NCI-H1092 treated with DMSO at 0.1 percent for 48 hours (cell line): ENCODE measurements at places on chromosomes 13 and 19.

GRCh38 chr19:13024126-13024950 is 29.1 kb downstream of the NFIX start:
- DNase-seq: peak; percentile 66

DNA sequence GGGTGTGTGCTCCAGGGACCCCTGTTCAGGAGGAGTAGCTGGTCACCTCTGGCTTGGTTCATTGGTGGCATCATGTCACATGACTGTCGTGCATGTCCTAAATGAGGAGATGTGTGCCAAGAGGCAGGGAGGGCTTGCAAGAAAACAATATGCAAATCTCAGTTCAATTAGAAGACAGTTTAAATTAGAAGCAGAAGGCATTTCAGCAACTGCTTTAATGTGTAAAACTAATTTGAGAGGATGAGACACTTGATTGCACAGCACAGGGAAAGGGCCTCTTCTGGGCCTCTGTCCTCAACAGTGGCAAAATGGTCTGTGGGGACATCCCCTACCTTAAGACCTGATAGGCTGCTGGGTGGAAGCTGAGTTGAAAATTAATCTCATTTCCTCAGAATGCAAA is 54.6 kb downstream of the SPATA13 start:
- DNase-seq: no peak

DNA sequence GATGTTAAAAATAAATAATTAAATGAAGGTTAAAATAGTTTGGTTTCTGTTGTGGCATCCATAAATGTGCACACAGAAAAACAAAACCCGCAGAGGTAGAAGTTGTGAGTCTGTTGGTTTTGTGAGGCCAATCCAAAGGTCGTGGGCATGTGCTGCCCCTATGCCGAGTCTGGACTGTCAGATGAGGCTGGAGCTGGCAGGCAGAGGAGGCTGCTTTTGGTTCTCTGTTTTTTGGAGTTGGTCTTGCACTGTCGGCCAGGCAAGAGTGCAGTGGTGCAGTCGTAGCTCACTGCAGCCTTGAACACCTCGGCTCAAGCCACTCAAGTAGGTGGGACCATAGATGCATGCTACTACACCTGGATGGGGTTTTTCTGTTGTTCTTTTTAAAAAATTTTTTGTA is 43.7 kb downstream of the TSSK6 start:
- no peak for DNase-seq

- no peak for DNase-seq
Measured at GRCh38 chr19:10615429-10616023, 9.8 kb upstream of the SLC44A2 start.

DNA sequence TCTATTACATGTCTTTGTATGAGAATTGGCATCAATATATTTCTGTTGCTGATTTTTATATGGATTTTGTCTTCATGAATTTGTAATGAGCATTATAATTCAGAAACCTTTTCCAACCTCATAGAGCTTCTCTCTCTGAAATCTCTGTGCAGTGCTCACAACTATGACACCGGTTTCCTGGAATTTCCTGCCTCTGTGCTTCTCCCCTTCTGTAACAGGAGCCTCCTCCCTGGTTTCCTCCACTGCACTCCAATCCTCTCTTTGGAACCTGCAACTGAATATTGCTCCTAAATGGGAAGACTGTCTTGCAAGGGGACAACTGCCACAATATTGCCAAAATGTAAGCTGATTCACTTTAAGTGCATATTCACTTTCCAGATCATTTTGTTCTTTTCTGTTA is 1147.9 kb downstream of the UQCRFS1 start:
- DNase-seq: no peak

- no peak for DNase-seq
Measured at GRCh38 chr13:102657630-102658029, 37.2 kb downstream of the METTL21C start.

DNA sequence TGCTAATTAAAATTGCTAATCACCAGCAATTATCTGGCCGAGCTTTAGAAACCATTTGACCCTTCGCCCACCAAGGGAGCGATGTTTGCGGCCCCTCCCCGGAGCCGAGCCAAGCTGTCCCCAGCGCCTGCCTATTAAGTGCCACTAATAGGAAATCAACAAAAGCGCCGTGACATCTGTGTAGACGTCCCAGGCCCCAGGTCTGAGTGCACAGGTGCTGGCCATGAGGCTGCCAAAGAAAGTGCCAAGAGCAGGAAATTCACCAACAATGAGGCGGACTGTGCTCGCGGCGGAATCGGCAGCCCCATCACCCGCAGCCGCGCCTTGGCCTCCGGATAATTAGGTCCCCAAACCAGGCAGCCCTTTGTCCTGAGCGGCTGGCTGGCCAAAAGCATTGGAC is 44.5 kb upstream of the SPACA7 start:
- no peak for DNase-seq

DNA sequence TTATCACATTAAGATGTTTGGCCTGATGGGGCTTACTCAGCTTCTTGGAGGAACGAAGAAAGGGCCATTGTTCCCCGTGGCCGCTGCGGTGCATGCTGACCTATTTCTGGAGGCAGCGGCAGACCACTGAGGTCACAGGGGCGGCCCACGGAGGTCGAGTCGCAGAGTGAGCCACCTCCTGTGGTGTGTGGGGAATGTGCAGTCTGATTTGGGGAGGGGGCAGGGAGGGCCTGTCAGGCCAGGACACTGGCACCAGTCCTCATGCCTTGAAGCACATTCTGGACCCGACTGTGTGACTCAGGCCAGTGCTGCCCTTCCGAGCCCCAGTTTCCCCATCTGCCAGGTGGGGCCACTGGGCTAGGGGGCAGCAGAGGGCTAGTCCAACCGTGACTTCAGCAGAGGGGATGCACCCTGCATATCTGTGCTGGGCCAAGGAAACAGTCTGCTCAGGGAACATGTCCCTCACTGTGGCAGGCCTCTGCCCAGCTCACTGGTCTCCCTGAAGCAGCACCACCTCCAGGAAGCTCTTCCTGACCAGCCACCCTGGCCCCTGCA is 6.3 kb downstream of the SLC7A10 start:
- DNase-seq: no peak

- peak; percentile 84 for DNase-seq
Measured at GRCh38 chr19:1269478-1270212, 513 bp downstream of the CIRBP start.

GRCh38 chr13:102487330-102487729 is 85.5 kb upstream of the FGF14 start:
- peak; percentile 47 for DNase-seq

- peak; percentile 1 for DNase-seq
Measured at GRCh38 chr19:3783660-3784584, 2.3 kb downstream of the MATK start.

- DNase-seq: no peak
Measured at GRCh38 chr19:39679791-39680168, 24.1 kb downstream of the LGALS16 start.

GRCh38 chr19:46221981-46222610 is 7.4 kb upstream of the IGFL1 start:
- DNase-seq: no peak

DNA sequence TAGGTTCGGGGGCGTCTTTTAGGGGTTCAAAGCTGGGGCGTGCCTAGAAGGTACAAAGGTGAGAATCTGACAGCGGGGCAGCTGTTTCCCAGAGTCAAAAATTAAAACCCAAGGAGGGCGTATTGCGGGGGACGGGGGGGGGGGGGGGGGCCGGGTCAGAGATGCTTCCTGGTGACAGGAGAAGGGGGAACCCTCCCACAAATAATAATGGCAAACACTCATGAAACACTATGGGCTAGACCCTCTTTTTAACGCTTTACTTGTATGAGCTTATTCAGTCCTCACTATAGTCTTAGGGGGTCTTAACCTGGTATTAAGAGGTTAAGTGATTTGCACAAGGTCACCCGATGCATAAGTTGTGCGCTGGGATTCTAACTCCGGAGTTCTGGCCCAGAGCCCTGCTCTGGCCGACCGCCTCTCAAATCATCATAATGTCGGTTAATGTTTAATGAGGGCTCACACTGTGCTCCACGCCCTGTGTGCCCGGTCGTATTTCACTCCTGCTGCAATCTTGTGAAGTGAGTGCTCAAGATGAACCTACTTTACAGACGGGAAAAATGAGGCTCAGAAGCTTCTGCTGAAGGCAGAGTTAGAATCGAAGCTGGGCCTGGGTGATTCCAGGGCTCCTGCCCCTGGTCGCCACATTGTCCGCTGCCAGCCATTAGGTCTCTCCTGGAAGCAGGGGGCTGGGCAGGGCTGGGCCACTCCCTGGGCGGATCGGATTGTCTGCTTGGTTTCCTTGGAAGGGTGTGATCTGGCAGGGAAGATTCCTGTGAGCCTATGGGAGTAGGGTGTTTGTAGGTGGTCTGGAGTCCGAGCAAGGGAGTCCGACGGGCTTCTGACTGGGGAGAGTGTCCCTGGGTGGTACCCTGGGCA is 964 bp downstream of the PAK4 start:
- DNase-seq: no peak

- DNase-seq: no peak
Measured at GRCh38 chr13:38998739-38999138, 8.1 kb upstream of the STOML3 start.

DNA sequence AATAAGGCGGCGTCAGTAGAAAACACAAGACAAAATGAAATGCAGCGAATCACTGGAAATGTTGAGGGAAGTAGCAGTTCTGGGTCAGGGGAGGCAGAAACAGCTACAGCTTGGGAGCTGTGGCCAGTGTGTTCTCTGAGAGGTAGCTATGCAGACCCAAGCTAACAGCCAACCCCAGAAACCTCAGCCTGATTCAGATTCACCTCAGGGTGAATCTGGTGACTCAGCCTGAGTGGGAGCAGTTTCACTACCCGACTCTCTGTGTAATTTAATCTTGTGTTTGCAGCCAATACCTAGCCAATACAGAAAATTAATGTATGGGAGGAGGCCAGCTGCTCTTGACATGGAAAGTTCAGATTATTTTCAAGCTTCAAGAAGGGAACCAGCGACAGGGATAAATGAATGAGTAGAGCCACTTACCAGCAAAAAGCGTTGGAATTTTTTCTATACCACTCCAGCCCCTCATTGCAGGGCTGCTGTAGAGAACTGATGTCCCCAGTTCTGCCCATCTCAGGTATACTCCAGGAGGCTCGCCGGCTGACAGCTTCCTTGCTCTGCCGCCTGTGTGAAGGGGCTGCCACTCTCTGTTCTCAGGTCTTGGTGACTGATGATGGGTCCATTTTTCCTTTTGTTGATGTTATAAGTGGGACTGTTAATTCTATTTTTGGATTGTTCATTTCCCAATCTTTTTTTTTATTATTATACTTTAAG is 8.9 kb downstream of the IGFL3 start:
- DNase-seq: no peak

DNA sequence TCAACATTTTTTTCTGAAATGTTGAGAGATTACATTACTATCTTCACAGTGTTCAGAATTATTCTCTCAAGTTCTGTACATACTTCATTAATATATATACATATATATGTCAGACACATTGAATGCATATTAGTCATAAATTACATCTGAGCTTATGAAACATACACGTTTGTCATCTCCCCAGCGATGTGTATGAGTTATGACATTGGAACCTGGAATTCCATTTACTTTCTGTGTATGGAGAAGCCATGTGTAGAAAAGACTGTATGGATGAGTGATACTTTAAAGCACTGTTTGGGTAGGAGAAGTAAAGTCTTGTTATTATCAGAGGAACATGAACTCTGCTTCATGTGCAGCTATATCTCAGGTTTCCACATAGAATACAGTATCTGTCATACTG is 167.2 kb downstream of the FGF14 start:
- DNase-seq: no peak

DNA sequence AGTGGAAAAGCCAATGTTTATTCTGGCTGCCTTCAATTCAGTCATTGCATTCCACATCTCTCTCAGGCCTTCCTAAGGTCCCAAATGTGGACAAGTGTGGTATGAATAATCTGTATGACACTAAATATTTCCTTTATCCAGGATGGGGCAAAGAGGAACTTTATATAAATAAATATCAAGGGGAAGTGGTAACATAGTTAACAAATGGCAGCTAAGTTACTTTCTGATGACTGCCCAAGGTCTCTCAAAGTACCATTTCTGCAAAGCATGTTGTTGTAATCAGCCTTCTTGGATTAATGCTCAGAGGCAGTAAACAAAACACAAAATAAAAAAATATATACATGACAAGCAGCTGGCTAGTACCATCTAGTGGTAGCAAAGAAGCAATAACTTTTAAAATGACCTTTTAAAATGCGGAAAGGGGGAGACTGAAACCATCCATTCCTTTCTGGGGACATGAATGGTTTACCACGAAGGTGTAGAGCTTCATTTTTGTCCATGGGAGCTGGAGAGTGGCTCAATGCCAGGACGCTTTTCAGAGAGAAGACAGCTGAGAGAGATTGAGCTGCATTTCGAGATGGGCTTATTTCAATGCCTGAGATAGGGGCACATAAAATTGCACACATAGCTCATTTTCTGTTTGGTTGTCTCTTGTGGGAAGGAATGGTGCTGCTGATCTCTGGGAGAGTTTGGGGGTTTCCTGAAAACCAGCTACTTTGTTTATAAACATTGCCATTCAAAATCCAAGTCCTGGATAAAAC is 259.2 kb downstream of the RFC3 start:
- DNase-seq: peak; percentile 62
